ENCODE measurements at places on chromosomes 5 and 9.

- DNase-seq, result no peak
These were observed 4.9 kb downstream of the TSPAN17 start for GRCh38 chr5:176652136-176652535.

DNA sequence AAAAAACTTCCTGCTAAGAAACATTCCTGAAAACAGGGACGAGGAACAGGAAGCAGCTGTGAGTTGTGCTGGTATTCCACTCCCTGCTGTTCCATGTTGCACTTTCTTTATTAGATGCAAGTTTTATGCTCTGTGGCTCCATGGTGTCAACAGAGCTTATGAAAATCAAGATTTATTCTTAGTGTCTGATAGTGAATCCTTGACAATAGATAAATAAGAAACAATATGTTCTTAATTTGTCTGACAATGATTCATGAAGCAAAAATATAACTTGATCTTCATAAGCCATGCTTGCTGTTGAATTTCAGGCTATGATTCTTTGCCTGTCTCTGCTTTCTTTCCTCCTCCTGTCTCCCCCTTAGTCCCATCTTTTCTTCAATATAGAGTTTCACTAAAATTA is 119.6 kb downstream of the DROSHA start:
- DNase-seq, result no peak

DNA sequence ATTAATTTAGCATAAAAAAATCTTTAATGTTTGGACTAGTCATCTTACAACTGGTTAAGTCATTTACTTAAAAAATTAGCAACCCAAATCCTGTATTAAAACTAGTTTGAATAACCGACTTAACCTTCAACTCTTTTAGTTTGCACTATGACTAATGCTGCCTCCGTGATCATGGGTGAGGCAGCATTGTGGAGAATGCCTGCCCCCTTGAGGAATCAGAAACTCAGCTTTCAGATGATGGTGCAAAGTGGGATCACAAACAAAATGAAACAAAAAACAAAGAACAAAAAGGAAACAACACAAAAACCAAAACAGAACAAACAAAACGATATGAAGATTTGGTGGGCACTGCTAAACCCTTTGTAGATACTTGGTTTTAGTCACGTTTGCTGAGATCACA is 127.0 kb upstream of the PALM2AKAP2 start:
- no peak for DNase-seq

GRCh38 chr9:121173501-121173900 is 28.2 kb downstream of the RAB14 start:
- no peak for DNase-seq

DNA sequence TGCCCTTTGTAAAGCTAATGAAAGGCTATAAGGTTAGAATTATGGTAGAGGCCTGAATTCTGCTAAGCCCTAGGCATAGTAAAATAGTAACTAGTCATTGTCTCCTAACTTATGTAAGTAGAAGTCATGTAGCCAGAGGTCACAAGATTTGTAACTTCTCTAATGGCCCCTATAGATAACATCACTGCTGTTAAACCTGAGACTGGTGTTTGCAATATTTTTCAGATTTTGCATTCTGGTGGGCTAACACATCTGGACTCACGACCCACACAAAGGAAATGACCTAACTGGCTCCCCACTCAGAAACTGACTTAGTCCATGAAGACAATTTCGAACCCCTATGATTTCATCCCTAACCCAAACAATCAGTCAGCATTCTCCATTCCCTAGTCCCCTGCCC is 37.2 kb upstream of the TTC39B start:
- DNase-seq, result no peak

DNA sequence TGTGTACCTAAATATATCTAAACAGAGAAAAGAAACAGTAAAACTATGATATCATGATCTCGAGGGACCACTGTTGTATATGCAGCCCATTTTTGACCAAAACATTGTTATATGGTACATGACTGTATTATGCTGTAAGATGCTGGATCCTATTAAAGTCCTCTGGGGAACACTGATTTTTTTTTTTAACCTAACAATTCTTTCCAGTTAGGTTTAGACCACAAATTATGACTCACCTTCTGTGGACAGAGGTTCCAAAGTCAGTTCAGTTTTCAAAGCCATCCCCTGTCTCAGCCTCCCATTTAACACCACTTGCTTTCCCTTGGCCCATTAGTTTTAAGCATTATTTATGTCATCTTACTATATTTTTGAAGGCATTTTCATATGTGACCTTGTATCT is 27.1 kb downstream of the TRMO start:
- no peak for DNase-seq

DNA sequence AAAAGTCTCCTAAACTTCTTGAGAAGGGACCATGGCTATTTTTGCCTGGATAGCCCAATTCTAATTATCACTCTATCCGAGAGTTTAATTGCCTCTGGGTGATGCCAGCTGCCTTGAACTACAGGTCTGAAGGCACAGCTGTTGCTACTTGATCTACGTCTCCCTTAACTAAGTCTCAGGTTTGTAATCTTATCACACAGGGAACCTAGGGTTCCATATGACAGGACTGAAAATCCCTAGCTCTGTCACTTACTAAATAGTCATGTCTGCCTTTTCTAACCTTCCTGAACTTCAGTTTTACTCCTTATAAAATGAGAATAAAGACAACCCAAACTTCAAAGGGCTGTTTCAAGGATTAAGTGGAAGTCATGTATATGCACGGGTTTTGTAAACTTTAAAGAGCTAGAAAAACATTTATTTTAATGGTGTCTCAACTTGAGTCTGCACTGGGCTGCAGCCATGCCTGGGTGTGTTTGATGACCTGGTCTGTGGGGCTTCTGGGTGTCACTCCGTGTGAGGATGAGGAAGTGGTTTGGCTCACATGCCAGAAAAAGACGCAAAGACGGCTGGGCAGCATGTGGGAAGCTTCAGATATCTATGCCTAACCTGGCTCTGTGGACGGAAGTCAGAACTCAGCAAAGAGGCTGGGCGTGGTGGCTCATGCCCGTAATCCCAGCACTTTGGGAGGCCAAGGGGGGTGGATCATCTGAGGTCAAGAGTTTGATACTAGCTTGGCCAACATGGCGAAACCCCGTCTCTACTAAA is 129.3 kb upstream of the SLC44A1 start:
- DNase-seq, result no peak

GRCh38 chr9:127163409-127163808 is 41.0 kb upstream of the ANGPTL2 start:
- no peak for DNase-seq

- DNase-seq, result no peak
These were observed 1.7 kb downstream of the F2RL1 start for GRCh38 chr5:76820526-76820890.

DNA sequence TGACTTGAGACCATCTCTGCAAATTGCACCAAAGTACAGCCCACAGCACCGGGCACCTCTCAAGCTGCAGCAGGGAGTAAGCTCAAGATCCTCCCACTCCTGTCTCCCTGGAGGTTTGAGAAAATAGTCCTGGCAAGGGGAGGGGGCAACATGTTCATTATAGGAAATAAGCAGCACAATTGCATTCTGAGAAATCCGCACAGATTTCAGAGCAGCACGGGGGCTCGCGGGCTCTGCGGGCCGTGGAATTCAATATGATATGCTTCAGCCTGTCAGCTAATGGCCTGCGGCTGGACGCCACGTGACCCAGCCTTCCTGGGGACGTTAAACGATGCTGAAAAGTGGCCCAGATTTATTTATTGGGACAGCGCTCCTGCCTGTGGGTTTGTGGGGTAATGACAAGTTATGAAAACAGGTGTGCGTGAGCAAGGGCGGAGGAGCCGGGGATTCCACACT is 156.4 kb downstream of the DAB2IP start:
- no peak for DNase-seq

GRCh38 chr5:134574521-134574920 is 49.1 kb downstream of the JADE2 start:
- no peak for DNase-seq

DNA sequence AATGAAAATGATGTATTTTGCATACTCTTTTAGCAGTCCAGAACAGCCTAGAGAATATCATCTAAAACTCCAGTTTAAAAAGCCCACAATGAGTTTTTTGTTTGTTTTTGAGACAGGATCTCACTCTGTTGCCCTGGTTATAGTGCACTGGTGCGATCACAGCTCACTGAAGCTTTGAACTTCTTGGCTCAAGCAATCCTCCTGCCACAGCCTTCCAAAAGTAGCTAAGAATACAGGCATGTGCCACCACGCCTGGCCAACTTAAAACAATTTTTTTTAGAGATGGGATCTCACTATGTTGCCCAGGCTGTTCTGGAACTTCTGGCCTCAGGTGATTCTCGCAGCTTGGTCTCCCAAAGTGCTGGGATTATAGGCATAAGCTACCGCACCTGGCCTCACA is 175.7 kb downstream of the FBN2 start:
- DNase-seq, result no peak

DNA sequence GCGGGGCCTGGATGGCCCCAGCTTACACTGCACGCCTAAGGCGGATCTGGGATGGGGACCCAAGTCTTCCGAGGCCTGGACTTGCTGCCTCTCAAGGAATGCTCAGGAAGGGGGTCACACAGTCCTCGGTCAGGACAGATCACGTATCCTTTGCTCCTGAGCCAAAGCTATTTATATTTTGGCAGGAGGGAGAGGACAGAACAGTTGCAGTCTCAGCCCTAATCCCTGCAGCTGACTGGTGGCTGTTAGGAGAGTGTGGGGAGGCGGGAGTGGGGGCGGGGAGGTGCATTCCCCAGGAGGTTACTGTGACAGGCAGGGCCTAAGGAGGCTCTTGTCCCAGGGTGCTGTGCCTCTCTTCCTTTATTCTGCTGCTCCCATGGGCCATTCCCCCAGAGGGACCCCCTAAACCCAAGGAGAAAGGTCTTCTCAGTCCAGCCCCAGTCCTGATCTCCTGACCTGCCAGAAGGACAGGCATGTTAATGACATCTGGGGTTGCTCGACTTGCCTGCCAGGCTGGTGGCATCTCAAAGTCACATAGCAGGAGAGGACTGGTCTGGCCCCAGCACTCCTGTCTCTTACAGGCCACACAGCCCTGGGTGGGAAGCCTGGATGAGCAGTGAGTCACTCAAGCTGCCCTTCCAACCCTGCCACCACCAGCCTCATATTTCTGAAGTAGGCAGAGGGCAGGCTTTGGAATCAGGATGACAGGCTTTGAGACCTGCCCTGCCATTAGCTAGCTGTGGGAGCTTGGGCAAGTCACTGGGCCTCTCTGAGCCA is 51.9 kb downstream of the COL27A1 start:
- no peak for DNase-seq

DNA sequence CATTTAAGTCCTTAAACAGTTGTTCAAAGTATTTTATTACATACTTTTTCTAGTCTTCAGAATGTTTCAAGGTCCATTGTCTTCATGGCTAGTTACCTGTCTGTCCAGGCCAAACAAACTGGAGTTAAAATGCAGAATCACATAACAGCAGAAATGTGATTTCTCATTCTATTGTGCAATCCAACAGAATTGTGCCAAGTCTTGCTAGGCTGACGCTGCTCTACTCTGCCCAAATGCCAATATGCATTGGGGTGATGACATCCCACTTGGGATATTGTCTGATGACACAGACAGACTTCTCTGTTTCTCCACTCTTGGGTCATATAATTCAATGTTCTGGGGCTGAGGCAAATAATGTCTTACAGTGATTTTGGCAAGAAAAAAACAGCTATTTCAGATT is 5.2 kb upstream of the SLC22A5 start:
- no peak for DNase-seq

DNA sequence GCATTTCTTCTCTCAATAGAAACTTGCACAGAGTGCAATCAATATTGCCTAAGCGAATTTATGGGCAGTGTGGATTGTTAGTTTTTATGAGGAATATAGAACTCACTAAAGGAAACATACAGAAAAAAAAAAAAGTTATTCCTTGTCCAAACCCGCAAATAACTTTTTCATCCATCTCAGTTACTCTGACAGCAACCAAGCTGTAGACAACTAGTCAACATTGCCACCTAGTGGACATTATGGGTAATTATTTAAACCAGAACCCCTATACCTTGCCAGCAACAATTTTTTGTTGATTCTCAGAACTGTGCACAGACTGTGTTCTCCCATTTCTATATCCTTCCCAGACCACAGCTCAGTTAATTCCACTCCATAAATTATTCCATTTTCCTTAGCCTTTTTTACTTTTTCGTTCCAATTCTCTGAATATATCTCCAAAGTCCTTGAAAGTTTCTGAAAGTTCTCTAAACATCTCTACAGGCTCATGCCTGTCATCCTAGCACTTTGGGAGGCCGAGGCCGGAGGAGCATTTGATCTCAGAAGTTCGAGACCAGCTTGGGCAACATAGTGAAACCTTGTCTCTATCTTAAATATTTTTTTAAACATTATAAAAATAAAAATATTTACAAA is 2.6 kb upstream of the AFAP1L1 start:
- no peak for DNase-seq

DNA sequence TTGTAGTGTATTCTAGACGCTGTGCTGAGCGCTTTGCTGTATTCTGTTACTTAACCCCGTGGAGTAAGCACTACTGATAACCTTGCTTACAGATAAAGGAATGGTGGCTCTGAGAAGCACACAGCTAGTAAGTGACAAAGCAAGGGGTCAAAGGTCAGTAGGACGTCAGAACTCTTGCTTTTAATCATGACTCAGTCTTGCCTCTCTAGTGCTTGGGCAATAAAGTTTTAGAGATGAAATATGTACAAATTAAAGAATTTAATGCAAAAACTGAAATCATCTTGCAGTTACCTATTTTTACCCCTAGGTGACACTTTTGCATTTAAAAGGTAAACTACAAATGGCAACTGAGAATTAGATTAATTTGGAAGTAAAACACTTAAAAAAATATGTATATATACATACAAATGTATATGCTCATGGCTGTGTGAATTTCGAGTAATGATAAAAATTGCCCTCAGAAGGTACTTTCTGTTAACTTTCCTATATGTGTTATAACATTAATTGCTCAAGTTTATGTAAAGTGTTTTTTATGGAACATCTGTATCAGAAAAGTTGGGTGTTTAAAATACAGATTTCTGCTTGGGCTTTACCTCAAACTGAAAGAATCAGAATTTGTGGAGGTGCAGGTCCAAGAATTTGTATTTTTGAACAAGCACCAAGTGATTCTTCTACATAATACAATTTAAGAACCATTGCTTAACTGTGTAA is 175.1 kb upstream of the DAB2 start:
- DNase-seq, result no peak

DNA sequence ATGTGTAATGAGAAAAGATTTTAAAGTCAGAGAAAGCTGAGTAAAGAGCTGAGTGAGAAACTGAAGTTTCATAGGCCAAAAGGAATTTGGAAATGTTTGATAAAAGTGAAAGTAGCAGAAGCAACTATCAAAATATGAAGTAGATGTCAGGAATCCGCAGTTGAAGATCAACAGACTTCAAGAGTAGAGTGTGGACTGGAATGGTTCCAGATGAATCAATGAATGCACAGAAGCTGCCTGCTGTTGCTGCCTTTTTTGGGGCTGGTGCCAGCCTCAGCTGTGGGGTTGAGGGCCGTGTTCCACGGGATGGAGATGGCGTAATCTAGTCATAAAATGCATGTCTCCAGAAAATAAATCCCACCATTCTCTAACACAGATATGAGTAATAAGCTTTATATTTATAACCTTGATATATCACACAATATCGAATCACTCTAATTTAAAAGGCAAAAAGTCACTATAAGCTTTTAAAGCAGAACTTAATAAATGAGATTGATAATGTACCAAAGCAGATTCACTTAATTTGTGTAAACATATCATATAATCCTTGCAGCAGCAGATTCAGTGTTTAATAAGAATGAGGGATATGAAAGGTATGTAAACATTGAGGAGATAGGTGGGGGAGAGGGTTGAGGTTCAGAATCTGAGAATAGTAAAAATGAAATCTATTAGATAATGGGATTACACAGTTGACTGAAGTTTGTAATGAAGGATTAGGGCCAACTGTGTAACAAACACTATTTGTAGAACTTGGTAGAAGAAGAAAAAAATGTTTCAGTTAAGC is 652.3 kb upstream of the FTMT start:
- DNase-seq, result no peak

Data from vagina (tissue), 2 donors.